ENCODE measurements at places on chromosomes 6 and 20.

- no peak for DNase-seq
Measured at GRCh38 chr6:43516367-43516696, 394 bp downstream of the YIPF3 start.

- no peak for DNase-seq
Measured at GRCh38 chr6:13629459-13630116, 14.5 kb downstream of the NOL7 start.

GRCh38 chr20:54345301-54345724 lies 130.1 kb upstream of the DOK5 start:
- DNase-seq, result no peak

DNA sequence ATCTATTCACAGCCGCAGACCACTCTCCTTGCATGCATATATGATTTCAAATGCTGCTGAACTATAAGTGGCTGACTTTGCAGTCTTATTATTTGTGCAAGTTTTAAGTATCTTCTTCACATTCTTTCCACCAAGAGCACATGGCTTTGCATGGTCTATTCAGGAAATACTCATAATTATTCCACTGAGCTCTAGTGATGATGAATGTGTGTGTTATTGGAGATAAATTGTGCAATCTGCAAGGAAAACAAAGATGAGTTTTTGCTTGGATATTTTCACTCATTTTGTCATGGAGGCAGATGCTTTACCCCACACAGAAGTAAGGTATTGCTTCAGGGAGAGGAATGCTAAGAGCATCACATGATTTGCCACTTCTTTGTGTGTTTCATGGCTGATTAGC lies 764.6 kb downstream of the TBC1D32 start:
- no peak for DNase-seq

DNA sequence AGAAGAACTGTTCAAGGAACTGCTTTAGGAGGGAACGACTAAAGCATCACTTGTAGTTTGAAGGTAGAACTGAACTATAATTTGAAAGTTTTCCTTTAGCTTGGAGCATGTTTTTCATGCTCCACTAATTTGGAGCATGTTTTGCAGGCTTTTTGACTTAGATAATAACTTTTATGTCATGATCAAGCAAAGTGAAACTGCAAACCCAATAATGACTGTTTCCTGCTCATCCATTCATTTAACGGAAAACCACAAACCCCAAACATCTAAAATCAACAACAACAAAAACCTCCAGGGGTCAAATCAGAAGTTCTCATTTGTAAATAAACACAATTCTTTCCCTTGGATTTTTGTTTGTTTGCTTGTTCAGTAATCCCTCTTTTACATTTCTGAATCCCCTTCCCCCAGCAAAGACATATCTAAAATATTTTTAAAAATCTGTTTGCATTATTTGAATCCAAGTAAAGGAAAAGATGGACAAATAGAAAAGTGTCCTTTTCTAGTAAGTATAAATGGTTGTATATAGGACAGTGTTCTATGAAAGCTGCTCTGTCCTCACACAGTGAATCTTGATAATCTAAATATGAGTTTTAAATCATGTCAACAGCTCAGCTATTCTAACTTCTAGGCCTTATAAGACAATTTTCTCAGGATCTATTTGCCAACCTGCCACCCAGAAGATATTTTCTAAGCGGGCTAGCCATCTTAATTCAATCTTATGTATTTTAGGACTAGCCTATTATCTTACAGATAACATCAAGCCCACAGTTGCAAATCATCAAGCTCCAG lies 2.6 kb downstream of the SIM1 start:
- no peak for DNase-seq

DNA sequence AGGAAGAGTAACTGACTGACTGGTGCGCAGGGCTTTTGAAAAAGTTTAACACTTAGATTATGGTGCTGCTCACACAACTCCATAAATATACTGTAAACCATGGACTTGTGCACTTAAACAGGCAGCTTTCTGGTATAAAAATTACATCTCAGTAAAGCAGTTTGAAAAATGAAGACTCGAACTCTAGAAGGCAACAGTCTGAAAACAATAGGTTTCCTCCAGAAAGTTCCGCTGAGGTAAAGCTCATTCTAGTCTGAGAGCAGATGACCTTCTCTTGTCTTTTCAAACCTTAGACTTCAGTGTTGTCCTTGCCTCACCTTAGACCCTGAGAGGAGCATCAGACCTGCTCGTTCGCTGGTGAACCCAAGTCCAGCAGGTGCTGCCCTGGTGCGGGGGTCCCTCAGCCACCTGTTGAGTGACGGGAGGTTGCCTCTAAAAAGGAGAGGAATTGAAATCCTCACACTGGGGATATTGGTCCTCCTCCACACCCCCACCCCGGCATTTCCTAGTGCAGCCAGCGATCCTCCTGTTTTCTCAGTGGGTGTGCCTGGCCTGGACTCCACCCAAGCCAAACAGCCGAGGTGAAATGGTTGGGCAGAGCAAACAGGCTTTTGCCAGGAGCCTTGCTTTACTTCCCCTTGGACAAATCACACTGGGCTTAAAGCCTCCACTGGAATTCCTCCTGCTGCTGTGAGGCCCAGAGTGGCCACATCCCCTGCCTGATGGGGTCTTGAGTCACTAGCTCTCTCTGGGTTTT lies 14.7 kb upstream of the PYGB start:
- DNase-seq, result no peak
